ENCODE measurements at places on chromosomes 3 and 15. TPM values are rescaled to one million over a fixed set of nuclear protein-coding genes. Genes with fewer than 3 reads are reported as not detected.

- DNase-seq, result peak; percentile 35
Measured at GRCh38 chr15:101310161-101310480, 15.1 kb upstream of the SNRPA1 start.

- DNase-seq, result no peak
Measured at GRCh38 chr3:59017617-59017984, 32.2 kb downstream of the CFAP20DC start.

The TUSC7 gene
- total RNA-seq, result not detected

DNA sequence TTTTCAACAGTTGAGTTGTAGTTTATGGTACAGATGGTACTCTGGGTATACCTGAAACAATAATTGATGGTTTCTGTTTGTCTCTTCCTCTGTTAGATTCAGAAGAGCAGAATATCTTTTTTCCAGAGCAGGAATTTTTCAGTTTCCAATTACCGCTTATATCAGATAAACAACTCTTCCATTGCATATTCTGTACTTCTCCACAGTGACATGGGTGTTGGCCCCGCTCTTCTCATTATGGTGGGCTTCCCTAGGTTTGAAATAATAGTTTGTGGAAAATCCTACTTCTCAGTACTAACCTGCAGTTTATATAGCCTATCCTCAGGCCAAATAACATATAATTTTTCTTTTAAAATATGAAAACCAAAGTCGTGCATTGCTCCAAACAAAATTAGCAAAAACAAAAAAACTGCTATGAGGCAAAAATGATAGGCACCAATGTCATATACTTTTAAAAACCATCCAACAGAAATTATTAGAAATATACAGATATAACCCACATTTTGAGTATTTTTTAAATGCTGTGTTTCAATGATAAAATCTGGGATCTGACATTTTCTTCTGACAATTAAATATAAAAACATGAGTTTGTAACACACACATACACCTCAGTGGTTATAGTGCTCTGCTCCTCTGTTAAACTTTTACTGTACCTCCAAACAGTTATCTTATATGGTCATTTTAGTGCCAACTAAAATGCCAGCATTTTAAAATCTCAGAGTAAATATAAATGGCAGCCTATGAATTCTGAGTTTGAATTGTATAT is 56.8 kb downstream of the CMSS1 start:
- no peak for DNase-seq

DNA sequence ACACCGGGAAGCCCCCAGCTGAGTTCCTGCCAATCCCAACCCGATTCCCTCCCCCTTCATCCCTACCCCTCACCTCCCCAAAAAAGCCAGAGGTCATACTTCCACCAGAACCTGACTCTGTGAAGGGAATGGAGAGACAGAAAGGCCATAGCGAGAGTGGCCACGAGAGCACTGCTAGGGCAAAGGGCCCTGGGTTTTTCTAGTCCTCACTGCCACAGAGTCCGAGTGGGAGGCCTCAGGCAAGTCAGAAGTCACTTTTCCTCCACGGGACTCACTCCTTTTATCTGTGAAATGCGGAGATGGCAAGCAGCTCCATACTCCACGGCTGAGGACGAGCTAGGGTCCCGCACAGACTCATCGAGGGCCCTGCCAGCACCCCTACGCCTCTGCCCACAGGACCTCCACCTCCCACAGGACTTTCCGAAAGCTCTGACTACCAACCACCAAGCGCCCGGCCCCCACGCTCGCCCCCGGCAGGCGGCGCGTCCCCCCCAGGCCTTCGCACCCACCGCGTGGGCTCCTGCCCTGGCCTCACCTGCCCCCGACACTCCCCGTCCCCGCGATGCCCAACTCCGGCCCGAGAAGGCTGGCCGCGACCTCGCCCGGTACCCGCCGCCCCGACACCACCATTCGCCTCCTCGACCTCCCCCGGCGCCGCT is 792 bp downstream of the ATP13A3 start:
- DNase-seq, result peak; percentile 91

DNA sequence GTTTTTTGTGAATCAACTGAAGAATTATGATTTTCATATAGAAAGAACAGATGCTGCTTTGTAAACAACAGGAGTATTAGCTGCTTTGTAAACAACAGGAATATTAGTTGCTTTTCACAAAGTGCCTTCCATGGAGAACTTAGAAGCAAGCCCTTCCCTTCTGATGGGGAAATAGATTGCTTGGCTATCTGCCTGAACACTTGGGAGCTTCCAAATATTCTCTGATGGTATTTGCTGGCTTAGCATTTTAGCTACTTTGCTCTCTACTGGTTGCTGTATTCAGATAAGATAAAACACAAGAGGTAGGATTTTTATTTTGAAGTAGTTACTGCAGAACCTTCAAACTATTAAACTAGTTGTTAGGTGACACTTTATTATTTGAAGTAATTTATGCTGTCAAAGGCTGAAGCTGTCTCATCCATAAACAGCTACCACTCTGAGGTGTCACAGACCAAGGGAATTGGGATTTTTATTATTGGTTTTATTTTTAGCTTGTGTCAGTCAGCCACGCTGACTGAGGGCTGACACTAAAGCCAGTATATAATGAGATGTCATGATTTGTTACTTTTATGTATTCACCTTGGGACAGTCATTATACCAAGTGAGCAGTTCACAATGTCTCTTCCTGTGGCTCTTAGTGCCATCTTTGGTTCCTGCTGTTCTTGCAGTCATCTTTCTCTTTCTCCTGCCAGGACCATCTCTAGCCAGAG is 50.0 kb downstream of the ZIC1 start:
- DNase-seq, result no peak

DNA sequence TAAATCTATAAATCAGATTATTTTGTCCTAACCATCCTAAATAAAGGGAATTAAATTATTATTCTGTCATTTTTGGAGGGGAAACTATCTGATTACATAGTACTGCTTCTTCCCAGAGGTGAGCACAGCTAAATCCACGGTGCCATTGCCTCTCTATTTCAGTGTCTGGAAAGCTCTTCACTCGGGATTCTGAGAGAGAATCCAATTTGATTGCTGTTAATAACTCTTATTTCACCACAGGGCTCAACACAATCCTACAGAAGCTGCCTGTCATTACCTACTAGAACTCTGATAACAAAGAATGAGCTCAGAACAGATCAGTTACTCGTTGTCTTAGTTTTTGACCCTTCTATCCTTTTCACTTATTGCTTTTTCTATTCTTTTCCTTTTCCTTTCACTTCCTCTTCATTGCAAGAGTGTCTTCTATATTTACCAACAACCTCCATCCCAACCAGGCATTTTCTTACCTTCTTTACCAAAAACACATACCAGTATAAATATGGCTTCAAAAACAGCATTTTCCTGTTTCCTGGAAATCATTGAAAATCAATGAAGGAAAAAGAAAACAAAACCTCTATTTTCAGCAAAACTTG is 30.4 kb downstream of the OXNAD1 start:
- DNase-seq, result no peak

GRCh38 chr15:90028376-90028944 is 27.3 kb downstream of the ZNF710 start:
- no peak for DNase-seq

The LRRC34 gene
- 2.2 TPM for total RNA-seq

GRCh38 chr3:53255423-53255774 is 423 bp downstream of the TKT start:
- peak; percentile 91 for DNase-seq

DNA sequence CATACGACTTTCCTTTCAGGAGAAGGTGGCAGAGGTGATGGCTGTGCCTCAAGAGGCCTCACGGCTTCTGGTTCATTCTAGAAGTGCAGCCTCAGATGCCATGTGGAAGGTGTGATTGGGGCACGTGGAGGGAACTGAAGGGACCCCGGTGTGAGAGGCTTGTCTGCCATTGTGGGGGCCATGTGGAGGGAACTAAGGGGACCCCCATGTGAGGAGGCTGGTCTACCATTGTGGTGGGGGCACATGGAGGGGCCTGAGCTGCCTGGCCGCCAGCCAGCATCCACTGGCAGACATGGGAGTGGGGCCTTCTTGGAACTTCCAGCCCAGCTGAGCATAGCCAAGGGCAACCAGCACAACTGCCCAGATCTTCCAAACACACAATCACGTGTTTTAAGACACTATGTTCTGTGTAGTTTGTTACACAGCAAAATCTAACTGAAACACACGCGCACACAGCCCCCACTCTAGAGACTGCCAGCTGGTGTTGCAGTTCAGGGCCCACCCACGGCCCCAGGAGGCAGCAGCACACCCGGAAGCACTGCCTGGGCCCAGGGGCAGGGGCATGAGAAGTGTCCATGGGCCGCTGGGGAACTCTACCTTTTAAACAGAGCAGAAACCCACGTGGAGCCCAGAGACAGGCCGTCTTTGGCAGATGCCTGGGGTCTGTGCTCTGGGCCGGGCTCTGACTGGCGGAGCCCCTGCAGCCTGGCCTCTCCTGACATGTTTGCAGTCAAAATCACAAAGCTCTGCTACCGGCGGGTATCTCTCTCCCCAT is 66.8 kb downstream of the IQSEC1 start:
- DNase-seq, result no peak

DNA sequence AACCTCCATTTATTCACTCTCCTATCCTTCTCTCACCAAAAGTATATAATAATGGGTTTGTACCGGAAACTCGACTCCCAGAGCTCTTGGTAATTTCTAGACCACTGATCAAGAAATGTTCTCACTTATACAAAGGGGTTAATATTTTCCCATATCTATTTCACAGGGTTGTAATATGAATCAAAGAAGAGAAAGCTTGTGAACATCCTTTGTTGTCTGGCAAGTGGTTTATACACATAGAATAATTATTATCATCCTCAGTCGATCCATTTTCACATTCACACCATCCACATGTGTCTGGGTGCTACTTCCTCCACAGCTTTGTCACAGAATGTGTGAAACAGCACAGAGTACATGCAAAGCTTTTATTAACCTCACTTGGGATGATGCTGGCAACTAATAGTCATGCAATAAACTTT is 29.9 kb upstream of the STT3B start:
- DNase-seq, result no peak

The SLC6A11 gene
- not detected for total RNA-seq

The TEX55 gene
- not detected for total RNA-seq

DNA sequence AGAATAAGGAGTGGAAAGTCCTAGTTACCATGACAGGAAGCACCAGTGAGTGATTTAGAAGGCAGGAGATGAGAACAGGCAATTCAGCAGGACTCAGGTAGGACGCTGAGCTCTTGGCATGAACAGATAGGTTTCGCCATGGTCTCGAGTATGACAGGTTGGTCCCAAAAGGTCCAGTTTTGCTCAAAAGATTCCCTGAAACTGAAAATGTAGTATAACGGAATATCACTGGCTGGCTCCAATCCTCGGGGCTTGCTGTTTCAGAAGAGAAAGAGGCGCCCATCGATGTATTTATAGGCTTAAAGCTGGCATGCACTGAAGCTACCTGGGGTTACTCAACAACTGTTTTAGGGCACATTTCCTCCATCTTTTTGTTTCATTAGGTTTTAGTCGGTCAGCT is 59.2 kb downstream of the SRGAP3 start:
- no peak for DNase-seq

DNA sequence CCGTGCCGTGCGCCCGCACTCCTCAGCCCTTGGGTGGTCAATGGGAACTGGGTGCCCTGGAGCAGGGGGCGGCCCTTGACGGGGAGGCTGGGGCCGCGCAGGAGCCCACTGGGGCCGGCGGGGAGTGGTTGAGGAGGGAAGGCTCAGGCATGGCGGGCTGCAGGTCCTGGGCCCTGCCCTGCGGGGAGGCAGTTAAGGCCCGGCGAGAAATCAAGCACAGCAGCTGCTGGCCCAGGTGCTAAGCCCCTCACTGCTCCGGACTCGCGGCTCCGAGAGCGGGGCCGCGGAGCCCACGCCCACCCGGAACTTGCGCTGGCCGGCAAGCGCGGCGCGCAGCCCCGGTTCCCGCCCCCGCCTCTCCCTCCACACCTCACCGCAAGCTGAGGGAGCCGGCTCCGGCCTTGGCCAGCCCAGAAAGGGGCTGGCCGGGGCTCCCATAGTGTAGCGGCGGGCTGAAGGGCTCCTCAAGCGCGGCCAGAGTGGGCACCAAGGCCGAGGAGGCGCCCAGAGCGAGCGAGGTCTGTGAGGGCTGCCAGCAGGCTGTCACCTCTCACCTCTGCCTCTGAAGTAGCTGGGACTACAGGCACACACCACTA is 7.8 kb downstream of the GP9 start:
- DNase-seq, result no peak

DNA sequence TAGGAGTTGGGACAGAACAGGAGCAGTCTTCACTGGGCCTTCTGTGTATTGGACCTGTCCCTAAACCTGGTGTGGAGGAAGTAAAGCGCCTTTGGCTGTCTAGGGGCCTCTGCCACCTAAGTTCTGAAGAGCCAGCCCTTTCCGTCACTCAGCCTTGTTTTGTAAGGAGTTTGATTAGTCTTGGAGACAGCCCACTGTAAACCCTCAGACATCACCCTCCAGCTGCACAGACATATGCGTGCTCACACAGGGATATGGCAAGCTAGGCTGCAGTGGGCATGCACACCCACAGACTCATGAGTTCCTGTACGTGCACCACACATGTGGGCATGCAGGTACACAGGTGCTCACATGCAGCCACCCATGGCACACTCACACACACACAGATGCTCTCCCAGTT is 5.2 kb downstream of the PRKCD start:
- DNase-seq, result peak; percentile 78

The TRAIP gene
- 2.4 TPM for total RNA-seq

GRCh38 chr3:23840521-23840920 is 34.8 kb downstream of the UBE2E1 start:
- no peak for DNase-seq

DNA sequence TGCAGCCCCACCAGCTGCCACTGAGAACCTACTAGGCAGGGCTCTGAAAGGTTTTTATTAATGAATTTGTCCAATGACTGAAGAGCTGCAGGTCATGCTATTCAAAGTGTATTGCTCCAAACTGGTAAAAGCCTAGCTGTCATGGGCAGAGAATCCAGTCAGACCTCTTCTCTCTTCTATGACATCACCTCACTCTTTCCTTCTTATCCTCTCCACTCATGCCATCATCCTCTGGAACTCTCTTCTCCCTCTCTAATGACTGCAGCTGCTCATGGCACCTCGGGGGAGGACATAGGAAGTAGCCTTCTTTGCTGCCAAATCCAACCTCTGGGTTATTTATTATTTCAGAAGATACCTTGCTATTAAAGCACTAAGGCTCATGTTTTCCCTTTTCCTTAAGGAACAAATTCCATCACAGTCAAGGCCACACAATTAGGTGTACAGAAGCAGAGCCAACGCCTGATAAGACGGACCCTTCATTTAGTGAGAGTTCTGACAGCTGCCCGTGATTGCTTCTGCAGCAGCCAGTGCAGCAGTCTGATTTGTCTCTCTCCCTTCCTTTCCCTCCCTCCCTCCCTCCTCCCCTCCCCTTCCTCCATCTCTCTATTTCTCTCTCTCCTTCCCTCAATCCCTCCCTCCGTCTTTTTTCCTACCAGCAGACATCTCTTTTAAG is 87.0 kb upstream of the ONECUT1 start:
- DNase-seq, result no peak

GRCh38 chr3:55516392-55517030 is 29.4 kb upstream of the WNT5A start:
- DNase-seq, result no peak

GRCh38 chr15:49718846-49719245 is 98.0 kb downstream of the DTWD1 start:
- DNase-seq, result peak; percentile 14

- no peak for DNase-seq
Measured at GRCh38 chr3:51434746-51435327, 43.8 kb downstream of the RBM15B start.

All from osteoblast (primary cell).